ENCODE measurements at places on chromosomes 6 and 20.

DNA sequence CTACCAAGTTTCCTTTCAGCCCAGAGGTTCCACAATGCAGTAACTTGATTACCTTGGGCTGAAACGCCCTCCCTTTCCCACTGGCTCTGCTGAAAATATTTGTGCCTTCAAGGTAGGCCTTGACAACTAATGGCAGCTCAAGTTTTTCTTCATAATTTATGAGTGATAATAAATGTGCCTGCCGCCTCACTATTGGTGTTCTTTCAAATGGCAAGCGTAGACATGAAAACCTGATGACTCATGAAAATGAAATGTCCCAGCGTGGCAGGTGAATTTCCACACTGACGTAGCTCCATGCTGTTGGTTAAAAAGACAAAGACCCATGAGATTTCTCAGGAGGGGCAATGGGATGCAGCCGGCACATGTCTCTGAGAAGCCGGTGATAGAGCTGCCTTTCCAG is 107.2 kb upstream of the GGTLC1 start:
- DNase-seq = no peak

DNA sequence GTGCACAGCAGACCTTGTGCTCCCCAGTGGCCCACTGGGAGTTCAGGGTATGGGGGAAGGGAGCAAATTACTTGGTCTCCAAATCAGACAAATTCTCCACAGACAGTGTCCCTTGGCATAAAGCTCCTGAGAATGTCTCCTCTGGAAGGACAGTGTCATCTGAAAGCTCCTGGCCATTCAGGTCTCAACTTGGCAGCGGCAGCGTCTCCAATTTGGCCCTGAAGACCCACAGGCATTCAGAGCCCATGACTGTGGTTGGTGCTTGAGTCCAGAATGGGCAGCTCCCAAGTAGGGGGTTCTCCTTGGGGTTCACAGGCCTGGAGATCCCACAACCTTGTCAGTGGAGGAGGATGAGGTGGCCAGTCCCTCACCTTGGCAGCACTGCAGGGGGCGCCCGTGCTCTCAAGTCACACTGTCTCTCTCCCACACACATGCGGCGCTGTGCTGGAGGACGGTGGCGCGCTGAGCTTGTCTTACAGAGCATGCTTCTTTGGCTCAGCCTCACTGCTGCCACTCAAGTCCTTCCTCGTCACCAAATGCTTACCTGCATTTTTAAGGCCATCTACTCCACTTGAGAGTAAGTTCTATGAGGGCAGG is 20.7 kb downstream of the DYNLRB1 start:
- DNase-seq = peak; percentile 51

DNA sequence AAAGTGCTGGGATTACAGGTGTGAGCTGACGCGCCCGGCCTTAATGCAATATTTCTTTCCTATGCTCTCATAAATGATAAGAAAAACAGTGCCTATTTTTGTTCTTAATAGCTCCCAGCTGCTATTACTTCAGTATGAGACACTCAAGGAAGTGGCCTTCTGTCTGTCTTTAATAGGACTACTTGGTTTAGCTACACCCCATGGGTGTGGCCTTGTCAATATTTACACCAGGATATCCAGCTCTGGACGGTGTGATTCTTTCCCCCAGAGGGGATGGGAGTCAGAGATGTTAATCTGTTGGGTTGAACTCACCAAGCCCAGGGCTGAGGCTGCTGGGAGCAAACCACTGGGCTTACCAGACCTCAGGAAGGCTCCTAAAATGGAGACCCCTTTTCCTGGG is 134.2 kb downstream of the CEP57L1 start:
- DNase-seq = no peak

GRCh38 chr6:46998436-46999017 is 43.6 kb downstream of the ADGRF1 start:
- no peak for DNase-seq

- DNase-seq = no peak
Observed at GRCh38 chr6:79623106-79623505, 8.0 kb upstream of the SH3BGRL2 start.

- no peak for DNase-seq
Observed at GRCh38 chr20:16518784-16519084, 54.5 kb downstream of the KIF16B start.

DNA sequence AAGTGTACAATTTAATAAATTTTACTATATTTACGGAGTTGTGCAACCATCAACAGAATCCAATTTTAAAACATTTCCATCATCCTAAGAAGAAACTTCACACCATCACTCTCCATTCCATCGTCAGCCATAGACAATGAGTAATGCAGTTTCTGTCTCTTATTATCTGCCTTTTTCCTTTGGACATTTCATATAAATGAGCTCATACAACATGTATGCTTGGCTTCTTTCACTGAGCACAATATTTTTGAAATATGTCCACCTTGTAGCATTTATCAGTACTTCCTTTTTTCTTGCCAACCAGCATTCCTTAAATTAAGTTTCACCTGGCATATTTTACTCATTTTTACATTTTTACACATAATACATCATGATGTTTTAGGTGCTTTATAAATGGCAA is 22.7 kb upstream of the HIVEP1 start:
- no peak for DNase-seq

GRCh38 chr20:43870484-43870883 is 44.2 kb upstream of the TOX2 start:
- DNase-seq = no peak

DNA sequence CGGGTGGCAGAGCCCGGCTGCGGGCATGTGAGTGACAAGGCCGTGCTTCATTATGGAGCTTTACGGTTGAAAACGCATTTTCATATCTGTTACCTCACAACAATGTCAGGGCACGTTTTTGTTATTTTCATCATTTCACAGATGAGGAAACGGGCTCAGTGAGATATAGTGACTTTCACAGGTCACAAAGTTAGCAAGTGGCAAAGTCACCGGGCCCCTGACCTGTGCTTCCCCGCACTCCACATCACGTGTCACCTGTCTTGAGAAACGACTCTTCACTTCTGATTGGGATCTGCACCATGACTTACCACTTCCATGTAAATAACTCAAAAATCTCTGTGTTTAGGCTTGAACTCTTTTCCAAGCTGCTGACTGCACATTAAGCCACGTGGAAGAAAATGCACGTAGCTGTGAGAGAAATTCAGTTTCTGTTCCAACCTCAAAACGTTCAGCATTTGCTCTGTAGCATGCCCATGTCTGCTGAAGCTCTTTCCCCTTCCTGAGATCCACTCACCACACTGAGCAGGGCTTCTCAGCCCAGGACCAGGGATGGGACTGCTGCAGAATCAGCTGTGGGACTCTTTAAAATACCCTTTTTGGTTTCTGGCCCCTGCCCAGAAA is 107.2 kb downstream of the ARMC2 start:
- DNase-seq = no peak

Measured in iPS-NIHi11 (cell line).